Right lung (tissue), 10 donors: ENCODE measurements at places on chromosomes 4 and X.

- no peak for DNase-seq
Observed at GRCh38 chr4:143380629-143381028, 44.0 kb downstream of the GAB1 start.

GRCh38 chr4:149765630-149766029, 50.0 kb downstream of the IQCM start:
- no peak for DNase-seq

DNA sequence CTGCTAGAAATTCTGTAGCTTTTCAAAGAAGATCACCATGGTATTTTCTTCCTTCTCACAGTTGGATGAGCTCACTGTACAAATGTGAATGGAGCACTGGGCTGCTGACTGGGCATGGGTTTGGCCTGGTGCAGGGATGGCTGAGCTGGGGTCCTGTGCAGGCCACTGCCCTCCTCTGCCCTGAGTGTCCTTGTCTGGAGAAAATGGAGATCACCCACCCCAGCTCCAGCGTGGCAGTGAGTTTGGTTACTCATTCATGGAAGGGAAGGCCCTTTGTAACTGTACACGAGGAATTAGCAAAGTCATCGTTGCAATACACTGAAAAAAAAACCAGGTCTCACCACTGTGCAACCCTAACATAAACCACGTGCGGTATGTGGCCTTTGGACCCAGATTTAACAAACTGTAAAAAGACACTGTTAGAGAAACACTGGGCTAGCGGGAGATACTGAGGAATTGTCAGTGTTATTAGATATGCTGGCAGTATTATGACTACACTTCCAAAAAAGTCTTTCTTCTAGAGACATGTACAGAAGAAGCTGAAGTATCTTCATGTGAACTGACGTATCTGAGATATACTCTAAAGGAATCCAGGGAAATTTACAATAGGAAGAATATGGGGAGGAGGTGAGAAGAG, 16.1 kb upstream of the TBC1D14 start:
- DNase-seq, result no peak

DNA sequence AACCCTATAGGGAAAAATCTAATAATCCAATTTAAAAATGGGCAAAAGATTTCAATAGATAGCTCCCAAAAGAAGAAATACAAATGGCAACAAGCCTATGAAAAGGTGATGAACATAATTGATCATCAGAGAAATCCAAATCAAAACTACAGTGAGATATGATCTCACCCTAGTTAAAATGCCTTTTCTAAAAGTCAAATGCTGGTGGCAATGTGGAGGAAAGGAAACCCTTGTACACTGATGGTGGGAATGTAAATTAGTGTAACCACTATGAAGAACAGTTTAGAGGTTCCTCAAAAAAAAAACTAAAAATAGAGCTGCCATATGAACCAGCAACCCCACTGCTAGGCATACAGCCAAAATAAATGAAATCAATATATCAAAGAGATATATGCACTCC, 44.5 kb downstream of the STPG2 start:
- DNase-seq, result no peak

GRCh38 chrX:40371376-40371775, 209.4 kb upstream of the ATP6AP2 start:
- DNase-seq, result no peak
